ENCODE measurements at places on chromosomes 5 and 9.

- no peak for DNase-seq
These were observed 419.9 kb upstream of the CDH9 start for GRCh38 chr5:27458287-27458686.

DNA sequence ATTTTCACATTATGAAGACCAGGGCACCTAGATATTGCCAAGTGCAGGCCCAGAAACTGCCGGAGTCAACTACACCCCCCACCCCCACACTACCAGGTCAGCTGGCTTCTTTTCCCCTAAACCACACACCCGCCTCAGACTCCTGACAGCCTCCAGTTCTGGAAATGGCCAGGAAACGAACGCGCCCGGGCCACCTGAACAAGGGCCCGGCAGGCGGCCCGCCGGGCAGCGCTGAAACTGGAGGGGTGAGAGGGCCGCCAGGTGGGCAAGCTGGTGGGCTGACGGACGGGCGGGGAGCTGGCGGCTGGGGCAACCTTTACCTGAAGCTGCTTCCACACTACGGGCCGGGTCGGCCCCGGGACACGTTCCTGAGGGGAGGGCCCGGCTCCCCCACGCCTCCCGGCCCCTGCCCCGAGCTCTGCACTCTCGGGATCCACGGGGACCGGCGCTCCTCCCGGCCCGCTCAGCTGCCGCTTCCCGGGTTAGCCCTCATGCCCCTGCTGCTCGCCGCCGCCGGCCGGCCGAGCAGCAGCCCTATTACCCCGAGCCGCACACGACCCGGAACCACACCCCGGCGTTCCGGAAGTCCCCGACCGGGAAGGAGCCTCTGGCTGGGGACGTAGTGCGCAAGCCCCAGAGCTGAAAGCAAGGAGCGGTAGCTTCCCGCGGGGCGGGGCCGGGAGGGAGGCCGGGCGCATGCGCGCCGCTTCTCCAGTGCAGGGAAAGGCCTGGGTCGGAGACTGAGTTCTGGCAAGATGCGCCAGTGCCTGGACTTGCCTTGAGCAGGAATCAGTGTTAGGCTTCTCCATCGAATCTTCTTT lies at the start of gene MAPKAP1:
Gene MAPKAP1 (minus strand): TSS at position 558 of the 821 bp plus-strand sequence. CDS start 34,634 bp downstream, outside the sequence.
- peak; percentile 98 for DNase-seq

DNA sequence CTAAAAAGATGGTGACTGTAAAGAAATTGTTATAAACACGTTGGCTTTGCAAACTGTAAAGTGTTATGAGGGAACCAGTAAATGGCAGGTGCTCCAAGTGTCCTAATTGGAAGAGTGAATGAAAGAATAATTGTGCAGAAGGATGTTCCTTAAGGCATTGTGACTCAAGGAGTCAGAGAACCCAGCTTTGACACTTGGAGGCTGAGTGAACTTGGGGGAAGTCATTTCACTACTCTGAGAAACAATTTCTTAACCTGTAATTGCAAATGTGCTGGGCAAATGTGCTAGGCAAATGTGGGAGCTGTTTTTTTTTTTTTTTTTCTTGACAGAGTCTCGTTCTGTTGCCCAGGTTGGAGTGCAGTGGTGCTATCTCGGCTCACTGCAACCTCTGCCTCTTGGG lies 84.0 kb upstream of the TNFSF8 start:
- no peak for DNase-seq

DNA sequence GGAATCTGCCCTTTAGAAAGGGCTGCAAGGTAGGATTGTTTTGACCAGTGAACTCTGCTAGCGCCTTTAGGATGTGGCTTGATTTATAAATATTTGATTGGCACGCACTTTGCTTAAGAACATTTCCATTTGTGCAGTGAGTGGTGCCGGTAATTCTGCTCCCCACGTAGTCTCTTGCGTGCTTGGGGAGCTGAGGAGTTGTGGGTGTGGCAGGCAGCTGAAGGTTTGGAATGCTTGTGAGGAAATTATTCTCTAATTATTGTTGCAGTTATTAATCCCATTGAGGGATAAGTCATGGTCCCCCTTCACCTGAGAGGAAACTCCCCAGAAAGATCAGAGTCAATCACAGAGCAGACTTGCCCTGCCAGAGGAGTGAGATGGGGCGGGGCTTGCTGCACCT lies 76.7 kb downstream of the FGF1 start:
- DNase-seq, result no peak
